Activated CD4-positive, alpha-beta T cell treated with anti-CD3 and anti-CD28 coated beads, Interleukin-2, amount 50 U/mL, for 1 hour (primary cell): ENCODE measurements at places on chromosomes 11 and 22.

DNA sequence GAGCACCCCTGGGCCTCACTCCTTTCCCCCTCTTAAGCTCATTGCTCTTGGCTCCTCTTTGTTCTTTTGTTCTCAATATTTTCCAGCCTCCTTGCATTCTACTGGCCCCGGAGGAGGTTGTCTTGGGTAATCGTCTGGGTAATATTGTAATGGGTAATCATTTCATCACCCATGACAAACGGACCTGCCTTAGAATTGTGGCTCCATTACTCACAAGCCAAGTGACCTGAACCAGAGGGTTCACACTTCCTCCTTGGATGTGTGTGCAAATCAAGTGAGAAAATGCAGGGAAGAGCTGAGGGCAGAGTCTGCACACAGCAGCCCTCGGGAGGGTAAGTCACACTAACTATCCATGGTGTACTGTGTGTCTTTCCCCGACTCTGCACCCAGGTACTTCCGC, 305.0 kb downstream of the BUD13 start:
- DNase-seq, result no peak

DNA sequence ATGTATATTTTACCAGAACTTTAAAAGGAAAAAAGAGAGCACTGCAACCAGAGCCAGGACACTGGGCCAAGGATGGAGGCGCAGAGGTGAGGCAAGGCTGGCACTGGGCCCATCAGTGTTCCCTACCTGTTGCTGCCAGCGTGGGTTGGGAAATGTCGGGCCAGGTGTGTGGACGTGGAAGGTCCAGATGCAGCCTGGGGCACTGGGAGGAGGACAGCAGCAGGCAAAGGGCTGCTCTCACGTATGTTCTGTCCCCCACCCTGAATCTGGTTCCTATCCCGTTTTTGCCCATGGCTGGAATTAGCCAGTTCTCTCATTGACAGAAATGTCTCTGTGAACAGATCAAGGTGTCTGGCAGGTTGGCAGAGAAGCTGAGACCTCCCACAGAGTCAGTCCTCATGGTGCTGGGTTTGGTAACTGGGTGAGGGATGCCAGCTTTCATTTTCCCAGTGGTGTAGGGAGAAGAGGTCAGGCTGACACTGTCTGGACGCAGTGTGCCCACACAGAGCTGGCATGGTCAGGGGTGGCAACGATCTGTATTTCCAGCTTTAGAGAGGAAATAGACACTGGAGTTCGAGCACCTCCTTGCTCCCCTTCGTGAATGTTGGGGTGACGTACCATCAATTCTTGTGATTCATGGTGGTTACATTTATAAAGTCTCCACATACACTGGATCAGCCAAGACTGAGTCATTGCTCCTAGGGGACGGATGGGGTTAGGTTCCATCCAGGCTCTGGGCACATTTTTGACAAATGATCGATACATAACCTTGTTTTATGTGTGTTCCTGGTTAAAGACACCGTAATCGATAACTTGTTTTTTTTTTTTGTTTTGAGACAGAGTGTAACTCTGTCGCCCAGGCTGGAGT, 4.3 kb upstream of the PNPLA3 start:
- no peak for DNase-seq

GRCh38 chr11:48004456-48004855, 24.1 kb downstream of the PTPRJ start:
- no peak for DNase-seq

GRCh38 chr11:18780329-18780728, 11.3 kb downstream of the PTPN5 start:
- DNase-seq, result no peak

DNA sequence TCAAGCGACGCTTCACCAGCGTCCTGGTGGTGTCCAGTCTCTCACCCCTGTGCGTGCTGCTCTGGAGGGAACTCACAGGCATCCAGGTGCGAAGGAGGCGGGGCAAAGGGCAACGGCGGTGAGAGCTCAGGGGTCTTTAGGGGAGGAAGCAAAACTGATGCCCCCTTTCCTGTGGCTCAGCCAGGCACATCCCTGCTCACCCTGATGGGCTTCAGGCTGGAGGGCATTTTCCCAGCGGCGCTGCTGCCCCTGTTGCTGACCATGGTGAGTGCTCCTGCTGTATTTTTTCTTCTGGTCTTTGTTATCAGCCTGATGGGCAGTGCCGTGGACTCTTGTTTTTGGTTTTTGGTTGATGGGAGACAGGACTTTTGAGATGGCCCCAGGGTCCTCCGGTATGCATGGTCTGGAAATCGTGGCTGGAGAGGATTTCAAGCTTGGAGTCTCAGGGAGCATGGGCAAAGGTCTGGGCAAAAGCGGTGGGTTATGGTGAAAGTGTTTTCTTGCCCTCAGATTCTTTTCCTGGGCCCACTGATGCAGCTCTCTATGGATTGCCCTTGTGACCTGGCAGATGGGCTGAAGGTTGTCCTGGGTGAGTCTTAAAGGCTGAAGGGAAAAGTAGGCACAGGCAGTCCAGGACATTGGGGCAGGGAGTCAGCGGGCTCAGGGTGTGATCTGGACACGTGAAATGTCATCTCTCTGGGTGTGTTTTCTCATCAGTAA, 695 bp downstream of the RCE1 start:
- no peak for DNase-seq

GRCh38 chr11:10529279-10529678, 11.7 kb downstream of the RNF141 start:
- no peak for DNase-seq

- no peak for DNase-seq
These were observed 2.0 kb downstream of the MAP3K11 start for GRCh38 chr11:65611758-65612603.

DNA sequence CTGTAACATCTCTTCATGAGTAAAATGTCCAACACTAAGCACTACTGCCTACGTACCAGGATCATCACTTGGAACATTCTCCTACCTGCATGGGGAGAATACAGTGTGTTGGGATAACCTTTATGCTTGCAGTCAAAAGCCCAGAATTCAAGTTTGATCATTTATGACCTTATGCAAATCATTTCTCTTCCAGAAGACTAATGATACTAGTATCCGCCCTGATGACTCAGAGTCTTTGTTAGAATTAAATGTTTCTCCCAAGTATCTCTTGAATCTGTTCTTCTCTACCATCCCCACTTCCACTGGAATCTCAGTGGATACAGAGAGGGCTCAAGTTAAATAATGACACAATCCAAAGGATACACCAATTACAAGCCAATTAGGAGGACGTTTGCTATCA, 12.4 kb downstream of the MAJIN start:
- DNase-seq, result no peak

DNA sequence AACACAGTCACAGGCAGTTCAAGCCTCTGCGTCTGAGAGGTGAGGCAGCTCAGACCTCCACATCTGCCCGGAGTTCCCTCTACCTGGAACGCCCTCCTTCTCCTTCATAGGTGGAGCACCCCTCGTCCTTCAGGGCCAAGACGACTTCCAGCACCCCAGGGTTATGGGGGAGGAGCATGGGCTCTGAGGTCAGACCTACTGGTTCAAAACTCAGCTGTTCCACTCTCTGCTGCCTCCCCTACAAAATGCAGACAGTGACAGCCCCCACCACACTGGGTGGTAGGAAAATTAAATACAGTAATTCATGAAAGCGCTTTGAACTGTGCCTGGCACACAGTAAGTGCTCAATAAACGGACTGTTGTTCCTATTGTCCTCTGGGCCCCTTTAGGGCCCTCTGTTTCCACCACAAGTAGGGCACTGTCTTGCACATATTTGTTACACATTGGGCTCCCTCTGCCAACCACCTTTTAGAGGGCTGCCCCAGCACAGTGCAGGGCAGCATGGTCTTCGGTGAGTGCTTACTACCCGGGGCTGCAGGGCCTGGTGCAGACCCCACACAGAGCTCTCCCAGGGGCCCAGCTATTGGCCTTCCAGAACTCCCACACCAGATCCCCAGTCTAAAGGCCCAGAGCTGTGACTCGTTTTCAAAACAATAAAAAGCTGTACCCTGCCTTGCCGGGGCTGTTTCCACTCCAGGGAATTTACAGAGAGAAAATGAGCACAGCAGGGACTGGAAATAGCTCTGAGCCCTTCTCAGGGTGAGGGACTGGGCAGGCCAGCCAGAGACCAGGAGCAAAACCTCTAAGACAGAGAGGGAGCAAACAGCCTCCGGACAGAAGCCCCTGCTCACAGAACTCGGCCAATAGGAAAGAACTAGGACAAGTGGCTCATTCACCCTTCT, 2.5 kb downstream of the TMEM184B start:
- no peak for DNase-seq

GRCh38 chr11:2251138-2251537, 19.2 kb downstream of the ASCL2 start:
- no peak for DNase-seq

- peak; percentile 62 for DNase-seq
These were observed 41.1 kb downstream of the UBASH3B start for GRCh38 chr11:122696662-122697061.

GRCh38 chr11:9506489-9507276, 45.9 kb downstream of the ZNF143 start:
- peak; percentile 74 for DNase-seq

- DNase-seq, result no peak
These were observed 12.6 kb downstream of the LMO1 start for GRCh38 chr11:8250981-8251615.

GRCh38 chr22:40452730-40453487, 82.5 kb downstream of the SGSM3 start:
- DNase-seq, result no peak

DNA sequence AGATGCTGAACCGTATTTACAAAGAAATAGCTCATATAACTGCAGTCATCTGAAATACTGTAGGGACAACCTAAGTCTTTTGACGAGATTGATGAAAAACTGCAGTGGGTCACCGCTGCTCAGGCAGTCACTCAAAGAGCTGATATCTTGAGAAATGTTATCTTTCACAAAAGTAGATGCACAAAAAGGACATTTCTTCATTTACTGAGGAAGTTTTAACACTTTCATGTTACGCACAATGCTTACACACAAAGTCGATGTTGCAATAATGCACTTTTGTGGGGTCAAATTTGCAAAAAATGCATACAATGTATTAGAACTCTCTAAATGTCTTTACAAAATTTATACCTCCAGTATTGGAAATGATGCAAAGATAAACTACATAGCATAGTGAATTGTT, 16.2 kb upstream of the OR10V1 start:
- DNase-seq, result no peak

DNA sequence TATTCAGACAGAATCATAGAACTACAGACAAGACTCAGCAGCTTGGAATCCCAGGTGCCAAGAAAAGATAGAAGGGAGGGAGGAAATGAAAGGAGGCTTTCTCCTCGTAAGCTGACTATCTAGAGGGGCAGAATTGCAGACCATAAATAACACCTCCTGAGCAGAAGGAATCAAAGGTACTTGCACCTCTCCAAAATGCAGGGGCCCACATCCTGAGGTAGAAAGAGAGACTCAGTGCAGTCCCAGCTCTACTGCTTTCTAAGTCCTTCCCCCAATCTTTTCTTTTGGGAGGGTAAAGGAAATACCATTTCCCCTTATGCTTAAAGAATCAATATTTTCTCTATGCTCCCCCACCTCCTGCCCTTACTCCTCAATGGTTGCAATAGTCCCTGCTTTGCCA, 55.2 kb downstream of the SYTL2 start:
- DNase-seq, result no peak

- no peak for DNase-seq
These were observed 627.6 kb downstream of the NTM start for GRCh38 chr11:131998020-131998419.

GRCh38 chr22:38017272-38017920, 33.0 kb upstream of the SOX10 start:
- no peak for DNase-seq

GRCh38 chr11:127042445-127042844, 41.9 kb upstream of the KIRREL3 start:
- DNase-seq, result no peak

DNA sequence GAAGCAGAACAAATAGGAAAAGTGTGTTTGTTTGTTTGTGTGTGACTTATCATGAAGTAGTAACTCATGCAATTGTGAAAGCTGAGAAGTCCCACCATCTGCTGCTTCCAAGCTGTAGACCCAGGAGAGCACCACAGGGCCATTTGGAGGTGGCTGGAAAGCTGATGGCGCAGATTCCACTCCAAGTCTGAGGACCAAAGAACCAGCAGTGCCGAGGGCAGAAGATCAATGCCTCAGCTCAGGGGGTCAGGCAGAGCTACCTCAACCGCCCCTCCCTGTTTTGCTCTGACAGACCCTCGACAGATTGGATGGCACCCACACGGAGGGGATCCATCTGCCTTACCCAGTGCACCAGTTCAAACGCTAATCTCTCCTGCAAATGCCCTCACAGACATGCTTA, 896.2 kb downstream of the BRD1 start:
- DNase-seq, result no peak

- DNase-seq, result no peak
These were observed 87.3 kb downstream of the CCDC73 start for GRCh38 chr11:32706985-32707741.

DNA sequence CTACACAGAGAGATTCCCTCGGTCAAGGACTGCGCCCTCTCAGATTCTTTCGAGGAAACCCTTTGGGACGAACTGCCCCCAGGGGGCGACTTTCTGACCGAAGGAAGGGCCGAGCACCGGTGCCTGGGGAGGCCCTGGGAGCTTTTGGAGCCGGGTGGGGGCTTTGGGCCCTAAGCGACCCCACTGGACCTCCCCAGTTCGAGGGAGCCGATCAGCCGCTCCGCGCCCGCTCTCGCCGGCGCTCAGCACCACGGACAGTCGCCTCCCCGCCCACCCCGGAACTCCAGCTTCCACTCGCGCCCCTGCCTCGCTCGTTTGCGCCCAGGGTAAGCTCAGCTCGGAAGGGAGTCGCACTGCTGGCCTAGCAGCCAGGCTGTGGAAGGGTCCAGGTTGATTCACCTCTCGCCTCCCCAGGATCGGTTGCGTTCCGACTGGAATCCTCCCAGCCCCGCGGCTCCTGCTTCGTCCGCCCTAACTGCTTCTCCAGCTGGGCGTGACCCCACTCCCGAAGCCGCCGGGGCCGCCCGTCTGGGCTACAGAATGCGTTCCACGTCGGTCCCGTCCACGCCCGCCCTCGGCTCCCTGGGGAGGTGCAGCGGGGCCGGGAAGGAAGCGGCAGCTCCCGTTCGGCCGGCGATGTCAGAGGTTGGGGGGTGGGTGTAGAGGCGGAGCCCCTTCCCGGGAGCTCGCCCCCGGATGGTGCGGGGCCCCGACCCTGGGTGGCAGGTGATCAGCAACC, 428 bp downstream of the SCN3B start:
- DNase-seq, result peak; percentile 14

DNA sequence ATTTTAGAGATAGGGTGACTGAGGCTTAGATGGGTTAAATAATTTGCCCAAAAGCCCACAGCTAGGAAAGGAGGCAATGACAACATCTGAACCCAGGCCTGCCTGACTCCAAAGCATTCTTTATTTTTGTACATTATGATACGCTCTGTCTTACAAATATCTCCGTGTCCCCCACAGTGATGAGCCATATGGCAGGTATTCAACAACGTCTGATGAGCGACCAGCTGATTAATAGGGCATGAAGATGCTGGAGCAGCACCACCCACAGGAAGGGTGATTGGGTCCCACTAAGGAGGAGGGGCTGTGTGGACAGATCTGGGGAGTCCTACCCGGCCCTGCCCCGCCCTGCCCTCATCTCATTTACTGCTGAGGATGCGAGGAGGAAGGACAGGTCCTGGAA, 380.6 kb downstream of the CADM1 start:
- DNase-seq, result no peak
